Skeletal muscle cell (primary cell): ENCODE measurements at places on chromosomes 11 and 22.

DNA sequence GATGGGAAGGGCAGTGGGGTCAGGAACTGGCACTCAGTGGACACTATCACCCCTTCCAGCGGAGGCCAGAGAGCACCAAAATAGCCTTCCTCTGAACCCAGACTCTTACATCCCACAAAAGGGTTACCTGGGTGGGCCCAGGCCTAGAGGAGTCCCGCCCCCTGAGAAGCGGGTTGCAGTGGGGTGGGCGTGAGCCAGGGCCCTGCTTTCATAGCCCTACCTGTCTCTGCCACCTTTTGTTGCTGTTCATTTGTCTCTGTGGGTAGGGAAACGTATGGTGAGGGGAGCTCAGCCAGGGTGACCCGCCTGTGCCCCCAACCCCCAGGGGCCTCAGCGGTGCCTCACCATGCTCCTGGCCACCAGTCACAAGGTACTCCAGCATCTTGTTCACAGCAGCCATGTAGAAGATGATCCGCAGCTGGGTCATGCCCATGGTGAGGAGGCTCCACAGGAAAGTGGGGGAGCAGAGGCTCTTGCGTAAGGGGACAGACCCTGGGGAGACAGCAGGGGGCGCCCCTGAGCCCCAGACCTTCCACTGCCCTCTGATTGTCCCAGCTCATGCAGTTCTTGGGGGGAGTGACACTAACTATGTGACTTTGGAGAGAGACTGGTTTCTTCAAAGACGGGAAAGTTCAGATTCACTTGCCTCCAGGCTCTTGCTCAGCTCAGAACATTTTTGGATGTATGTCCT is 24.0 kb downstream of the SLC43A1 start:
- DNase-seq: no peak

DNA sequence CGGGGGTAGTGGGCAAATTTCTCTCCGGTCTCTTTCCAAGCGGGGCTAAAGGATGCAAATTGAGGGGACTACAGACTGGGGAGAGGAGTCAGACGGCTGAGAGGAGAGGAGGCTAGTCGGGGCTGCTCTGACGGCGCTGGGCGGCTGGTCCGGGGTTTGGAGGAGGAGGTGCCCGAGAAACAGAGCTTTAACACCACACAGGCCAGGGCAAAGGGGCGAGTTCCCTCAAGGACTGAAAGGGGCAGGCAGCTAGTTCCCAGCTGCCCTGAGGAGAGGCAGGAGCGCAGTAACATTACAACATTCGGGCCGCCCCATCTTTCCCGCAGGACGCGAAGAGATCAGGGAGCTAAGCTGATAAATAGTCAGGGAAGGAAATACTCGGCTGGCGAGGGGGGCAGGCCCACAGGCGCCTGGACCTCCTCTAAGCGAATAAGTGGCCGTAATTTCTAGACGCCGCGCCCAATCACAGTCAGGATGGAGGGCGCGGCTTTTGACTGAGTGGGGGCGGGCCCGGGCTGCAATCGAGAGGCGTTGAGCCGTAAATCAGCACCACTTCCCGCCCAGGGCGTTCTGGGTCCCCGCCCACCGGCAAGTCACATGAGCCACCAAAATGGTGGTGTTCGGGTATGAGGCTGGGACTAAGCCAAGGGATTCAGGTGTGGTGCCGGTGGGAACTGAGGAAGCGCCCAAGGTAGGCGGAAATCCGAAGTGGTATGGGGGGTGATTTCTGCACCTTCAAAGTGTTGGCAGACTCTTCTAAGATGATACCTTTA is at the start of gene TMEM126B:
Gene TMEM126B (plus strand): TSS at position 596 of the 773 bp plus-strand sequence. CDS start 15 bp downstream, at position 611.
- peak; percentile 83 for DNase-seq

GRCh38 chr11:105183426-105183825 is 43.9 kb upstream of the CARD18 start:
- no peak for DNase-seq

GRCh38 chr11:32722255-32722654 is 72.2 kb downstream of the CCDC73 start:
- DNase-seq: no peak

DNA sequence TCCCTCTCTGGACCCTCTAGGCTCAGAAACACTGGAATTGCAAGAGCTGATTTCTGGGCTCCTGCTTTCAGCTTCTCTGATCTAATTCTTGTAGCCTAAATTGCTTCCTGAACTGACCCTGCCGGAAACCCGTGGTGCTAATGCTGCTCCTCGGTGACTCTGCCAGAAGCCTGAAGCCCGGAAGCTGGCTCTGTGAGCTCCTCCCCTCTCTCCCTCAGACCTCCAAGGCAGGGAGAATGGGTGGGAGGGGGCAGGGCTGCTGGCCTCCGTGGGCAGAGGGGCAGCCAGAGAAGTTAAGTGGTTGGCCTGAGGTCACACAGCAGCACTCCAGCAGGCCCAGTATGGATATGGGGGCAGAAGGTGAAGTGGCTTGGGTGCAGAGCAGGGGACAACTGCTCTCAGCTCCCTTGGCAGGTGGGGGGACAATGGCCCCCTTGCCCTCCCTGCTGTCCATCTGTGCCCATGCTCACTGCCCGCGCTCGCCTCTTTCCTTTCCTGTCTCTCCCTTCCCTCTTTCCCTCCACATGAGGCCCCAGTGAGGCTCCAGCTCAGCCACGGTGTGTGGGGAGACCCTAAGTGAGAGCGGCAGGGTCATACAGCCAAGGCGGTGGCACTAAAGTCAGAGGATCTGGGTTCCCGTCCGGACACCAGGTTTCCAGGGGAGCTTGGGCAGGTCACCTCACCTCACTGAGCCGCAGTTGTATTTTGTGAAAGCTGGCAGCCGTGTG is 16.2 kb downstream of the CAPN5 start:
- no peak for DNase-seq
